ENCODE measurements at places on chromosomes 1 and 21. TPM values are rescaled to one million over a fixed set of nuclear protein-coding genes. Genes with fewer than 3 reads are reported as not detected.
A peak's percentile ranks its signal among the peaks of the same experiment; 100 is the strongest.

DNA sequence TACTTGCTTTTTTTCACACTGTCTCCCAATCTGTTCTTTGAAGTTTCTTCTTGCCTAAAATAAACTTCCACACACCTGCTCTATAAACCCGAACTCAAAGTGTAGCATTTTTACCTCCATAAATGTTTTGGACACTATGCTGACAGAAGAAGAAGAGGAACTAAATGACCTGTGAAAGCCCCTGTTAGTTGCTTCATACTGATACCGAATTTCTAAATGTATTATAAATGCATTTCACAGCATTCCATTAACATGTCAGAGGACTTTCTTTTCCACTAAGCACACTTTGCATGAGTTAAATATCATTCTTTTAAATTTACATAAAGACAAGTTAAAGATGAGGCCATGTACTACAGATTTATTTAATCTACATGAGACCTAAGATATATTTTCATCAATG is 281.0 kb downstream of the SMYD3 start:
- DNase-seq, result no peak

Gene BNIPL
- total RNA-seq, result 0.33 TPM

Gene C4BPA
- under 0.01 TPM for total RNA-seq

DNA sequence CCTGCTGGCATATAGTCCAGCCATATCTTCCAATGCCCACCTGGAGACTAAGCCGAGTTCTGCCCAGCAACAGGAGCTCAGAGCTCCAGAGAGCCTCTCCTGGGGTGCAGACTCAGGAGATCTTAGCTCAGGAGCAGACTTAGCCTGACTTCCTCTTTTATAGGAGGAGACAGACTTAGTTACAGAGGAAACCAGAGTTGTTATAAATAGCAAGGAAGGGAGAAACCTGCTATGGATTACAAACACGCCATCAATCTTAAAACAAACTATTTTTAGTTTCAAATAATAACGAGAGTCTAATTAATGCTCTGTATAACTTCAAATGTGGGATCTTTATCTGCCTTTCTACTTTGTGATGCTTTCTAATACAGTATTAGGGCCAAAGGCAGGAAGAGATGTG is 3.3 kb upstream of the KIF21B start:
- peak; percentile 13 for DNase-seq

Gene TRAF3IP3
- not detected for total RNA-seq

Gene OR2M3
- not detected for total RNA-seq
